Aorta (tissue), 5 donors: ENCODE measurements at places on chromosomes 7 and 10.

- DNase-seq = no peak
Measured at GRCh38 chr10:130466271-130466997, 330.2 kb downstream of the GLRX3 start.

DNA sequence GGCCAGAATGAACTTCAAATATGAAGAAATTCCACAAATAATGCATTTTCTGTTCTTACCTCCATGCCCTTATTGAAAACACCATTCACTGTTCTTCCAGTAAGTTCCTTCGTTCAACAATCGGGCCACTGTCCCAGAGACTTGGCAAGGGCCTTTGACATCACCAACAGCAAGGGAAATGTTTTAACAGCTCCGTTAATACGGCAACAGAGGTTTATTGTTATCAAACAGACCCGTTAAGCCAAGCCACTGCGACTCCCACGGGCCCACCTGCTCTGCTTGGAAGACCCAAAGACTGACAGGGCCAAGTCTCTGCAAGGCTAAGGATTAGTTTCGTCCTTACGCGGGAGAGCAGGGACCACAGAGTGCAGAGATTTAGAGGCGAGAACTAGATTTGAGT, 43.4 kb upstream of the LYZL1 start:
- DNase-seq = no peak

DNA sequence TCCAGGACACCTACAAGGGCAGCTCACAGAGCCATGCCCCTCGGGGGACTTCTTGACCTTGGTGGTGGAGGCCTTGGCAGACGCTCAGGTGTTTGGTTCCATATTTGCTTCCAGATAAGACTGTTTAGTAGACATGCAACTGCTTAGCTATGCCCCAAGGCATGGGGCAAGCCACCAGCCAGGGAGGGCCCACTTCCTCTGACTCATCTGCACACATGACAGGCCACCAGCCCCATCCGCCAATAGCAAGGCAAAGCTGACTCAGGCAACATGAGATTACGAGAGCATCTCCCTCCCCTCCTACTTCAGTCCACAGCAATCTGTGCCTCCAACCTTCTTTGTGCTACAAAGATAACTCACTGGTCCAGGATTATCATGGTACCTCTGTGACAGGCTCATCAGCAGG, 54.9 kb downstream of the KCNMA1 start:
- no peak for DNase-seq

DNA sequence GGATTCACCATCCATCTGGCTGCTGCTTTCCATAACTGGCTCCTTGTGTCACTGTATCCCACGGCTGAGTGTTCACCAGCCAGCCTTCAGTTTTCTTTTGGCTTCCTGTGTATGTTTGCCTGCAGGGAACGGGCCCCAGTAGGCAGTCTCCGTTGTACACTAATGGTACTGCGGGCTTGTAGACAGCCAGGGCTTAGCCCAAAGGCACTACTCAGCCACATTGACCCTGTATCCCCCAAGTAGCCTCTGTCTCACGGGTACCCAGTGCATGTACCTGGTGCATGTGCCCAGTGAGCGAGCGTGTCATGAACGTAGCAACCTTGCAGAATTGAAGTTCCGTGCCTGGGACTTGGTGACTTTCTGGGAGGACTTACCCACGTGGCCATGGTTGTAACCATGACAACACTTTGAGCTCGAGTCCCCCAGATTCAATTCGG, 6.1 kb downstream of the PFKFB3 start:
- no peak for DNase-seq

- DNase-seq = no peak
Measured at GRCh38 chr10:93413252-93413689, 68.9 kb downstream of the MYOF start.
